ENCODE measurements at places on chromosomes 2 and 18. TPM values are rescaled to one million over a fixed set of nuclear protein-coding genes. Genes with fewer than 3 reads are reported as not detected.

The CHRNG gene
- not detected for total RNA-seq

GRCh38 chr2:109137616-109138015, 8.6 kb downstream of the SH3RF3 start:
- DNase-seq, result no peak

- DNase-seq, result no peak
These were observed 1497.5 kb downstream of the DPP10 start for GRCh38 chr2:115939902-115940301.

DNA sequence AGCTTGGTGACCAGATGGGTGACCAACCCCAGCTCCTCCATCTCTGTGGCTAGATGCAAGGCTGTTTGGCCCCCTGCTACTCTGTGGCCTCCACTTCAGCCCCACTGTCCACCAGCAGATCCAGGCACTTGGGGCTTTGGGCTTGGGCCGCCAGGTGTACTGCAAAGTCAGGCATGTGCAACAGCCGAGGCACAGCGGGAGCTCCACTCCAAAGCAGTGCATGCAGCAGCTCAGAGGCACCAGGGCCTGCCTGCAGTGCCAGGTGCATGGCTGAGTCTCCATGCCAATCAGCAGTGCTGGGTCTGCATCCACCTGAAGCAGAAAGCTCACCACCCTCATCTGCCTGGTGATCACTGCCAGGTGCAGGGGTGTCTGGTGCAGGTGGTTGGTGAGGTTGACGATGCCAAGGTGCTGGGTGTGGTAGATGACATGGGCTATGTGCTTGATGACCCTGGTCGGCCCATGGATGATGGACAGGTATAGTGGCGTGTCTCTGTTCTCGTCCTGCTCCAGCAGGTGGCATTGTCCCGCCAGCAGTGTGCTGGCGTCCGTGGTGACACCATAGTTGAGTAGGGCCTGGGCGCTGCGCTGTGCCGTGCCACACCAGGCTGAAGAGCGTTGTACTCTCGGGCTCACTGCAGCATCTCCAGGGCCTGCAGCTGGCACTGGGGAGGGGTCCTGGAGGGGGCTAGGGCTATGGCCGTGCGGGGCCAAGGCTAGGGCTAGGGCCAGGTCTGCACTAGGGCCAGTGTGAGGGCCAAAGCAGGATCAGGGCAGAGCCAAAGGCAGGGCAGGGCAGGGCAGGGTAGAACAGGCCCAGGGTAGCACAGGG, 1.0 kb upstream of the ANKRD62 start:
- peak; percentile 79 for DNase-seq

- no peak for DNase-seq
These were observed 146.6 kb upstream of the FANCL start for GRCh38 chr2:58387701-58388100.

GRCh38 chr2:63059793-63060471, 9.3 kb downstream of the OTX1 start:
- DNase-seq, result no peak

GRCh38 chr2:159803235-159803962, 5.4 kb upstream of the CD302 start:
- DNase-seq, result no peak

The CCDC74B gene
- 4.3 TPM for total RNA-seq

GRCh38 chr18:77140439-77141109, 8.0 kb upstream of the MBP start:
- DNase-seq, result no peak

All from upper lobe of left lung (tissue), 6 donors.